ENCODE measurements at places on chromosomes 1 and 21.

GRCh38 chr1:229001467-229002011 is 266.3 kb downstream of the RHOU start:
- no peak for DNase-seq

GRCh38 chr1:177793900-177794299 is 176.0 kb downstream of the SEC16B start:
- no peak for DNase-seq

DNA sequence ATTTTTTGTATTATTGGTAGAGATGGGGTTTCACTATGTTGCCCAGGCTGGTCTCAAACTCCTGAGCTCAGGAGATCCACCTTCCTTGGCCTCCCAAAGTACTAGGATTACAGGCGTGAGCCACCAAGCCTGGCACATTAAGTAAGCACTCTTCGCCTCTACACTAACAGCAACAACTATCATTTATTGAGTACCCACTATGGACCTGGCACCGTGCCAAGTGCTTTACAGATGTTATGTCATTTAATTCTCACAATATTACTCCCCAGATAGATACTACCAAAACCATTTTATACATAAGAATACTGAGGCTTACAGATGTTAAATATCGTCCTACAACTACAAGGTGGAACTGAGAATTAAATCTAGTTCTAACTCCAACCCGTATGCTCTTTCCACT is 50.1 kb downstream of the TUT4 start:
- DNase-seq = no peak

DNA sequence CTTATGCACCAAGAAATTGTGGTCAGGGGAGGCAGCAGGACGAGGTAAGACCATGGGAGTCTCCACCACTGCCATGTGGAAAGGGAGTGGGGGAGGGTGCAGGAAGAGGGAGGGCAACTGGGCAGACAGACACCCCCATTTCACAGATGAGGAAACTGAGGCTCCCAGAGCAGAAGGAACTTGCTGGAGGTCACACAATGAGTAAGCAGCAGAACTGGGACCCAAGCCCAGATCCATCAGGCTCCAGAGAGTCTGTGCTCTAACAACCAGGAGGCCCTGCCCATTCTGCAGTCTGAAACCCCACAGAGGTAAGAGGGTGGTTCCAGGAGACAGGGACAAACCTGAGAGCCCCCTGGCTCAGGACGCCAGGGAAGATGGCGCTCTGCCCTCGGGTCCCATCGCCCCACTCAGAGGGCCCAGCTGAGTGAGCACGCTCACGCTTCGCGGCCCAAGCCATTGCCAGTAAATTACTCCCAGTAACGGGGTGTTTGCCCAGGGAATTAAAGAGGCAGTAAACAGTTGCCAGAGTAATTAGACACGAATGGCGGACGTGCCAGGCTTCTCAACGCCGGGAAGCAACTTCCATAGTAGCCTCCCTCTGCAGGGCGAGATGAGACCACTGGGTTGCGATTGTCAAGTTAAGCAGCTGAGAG is 59.2 kb downstream of the MATN1 start:
- DNase-seq = no peak

- DNase-seq = no peak
Measured at GRCh38 chr21:25557180-25557579, 50.1 kb downstream of the MRPL39 start.

DNA sequence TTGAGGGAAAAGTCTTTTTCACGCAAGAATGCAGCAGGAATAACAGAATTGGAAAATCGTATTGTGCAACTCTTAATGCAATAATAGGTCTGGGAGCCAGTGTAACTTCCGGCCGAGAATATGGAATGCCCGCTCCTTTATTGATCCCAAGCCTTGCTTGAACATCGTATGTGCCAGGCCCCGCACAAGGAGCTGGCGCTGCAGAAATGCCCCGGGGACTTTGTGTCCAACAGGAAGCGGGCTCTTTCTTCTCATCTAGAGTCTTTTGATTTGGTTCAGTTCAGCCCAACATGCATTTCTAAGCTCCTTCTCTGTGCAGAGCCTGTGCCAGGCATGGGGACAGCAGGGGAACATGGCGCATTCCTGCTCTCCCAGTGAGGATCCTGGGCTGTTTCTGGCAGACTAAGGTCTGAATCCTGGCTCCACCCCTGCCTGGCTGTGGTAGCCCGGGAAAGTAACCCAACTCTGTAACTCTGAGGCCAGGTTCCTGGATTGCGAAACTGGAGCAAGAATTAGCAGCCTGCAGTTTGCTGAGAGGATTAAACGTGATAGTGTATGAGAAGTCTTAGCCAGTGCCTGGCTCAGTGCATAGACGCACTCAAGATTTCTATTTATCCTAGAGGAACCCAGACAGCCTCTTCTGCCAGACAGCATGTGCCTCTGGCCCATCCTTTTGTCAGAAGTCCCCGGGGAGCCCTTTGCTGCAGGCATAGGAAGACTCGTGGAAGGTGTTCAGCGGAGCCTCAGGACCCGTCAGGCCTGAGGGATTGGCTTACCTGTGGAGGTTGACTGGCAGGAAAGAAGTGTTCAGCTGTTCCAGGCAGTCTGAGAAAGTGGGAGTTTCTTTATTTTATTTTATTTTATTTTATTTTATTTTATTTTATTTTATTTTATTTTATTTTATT is 987 bp upstream of the CDCP2 start:
- DNase-seq = no peak

DNA sequence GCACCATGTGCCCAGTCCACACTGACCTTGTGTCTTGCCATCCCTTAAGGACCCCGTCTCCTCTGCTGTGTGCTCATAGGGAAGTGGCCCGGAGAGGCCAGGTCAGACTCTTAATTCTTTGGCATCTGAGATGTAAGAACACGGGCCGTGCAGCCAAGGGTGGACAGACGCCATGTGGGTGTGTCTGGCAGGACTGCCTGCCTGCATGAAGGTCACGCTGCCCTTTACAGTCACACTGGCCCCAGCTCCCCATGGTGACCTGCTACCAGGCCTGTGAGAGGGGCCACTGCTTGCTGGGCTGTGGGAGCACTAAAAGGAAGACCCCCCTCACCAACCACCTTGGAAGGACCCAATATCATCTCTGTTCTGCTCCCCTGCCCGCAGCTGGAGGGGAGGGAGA is 17.7 kb downstream of the DHRS3 start:
- no peak for DNase-seq

GRCh38 chr1:61444288-61444687 is 280.7 kb downstream of the TM2D1 start:
- no peak for DNase-seq

DNA sequence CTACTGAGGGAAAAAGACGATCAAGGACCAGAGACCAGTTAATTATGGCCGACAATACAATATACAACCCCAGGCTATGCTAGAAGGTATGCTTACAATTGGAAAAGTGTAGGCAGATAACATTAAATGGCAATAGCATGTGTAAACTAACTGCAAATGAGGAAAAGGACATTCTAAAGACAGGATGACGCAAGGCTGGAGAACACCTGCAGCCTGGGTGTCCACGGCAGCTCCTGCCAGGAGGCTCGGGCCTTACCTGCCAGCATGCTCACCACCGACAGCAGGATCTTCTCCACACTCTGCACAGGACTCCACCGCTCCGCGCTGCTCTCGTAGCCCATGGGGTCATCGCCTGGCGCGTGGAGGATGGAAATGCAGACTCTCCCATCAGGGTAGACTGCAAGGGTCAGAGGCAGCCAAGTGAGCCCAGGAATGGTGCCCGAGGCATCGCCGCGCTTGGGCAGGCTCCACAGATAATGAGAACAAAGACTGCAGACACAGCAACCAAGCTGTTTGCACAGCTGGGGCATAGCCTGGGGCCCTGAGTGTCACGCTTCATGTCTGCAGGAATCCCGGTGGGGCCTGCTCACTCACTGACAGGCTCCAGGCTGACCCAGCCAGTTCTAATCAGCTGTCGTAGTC is 28.2 kb downstream of the UBE2G2 start:
- DNase-seq = no peak

- no peak for DNase-seq
Measured at GRCh38 chr1:151312411-151312810, 14.8 kb downstream of the PI4KB start.

GRCh38 chr1:72759486-72759885 is 477.1 kb upstream of the NEGR1 start:
- no peak for DNase-seq

- DNase-seq = no peak
Measured at GRCh38 chr1:220824031-220824989, 37.6 kb downstream of the MTARC1 start.

- DNase-seq = no peak
Measured at GRCh38 chr1:219587401-219587800, 25.5 kb downstream of the ZC3H11B start.

GRCh38 chr1:46362158-46362557 is 21.6 kb downstream of the NSUN4 start:
- no peak for DNase-seq

DNA sequence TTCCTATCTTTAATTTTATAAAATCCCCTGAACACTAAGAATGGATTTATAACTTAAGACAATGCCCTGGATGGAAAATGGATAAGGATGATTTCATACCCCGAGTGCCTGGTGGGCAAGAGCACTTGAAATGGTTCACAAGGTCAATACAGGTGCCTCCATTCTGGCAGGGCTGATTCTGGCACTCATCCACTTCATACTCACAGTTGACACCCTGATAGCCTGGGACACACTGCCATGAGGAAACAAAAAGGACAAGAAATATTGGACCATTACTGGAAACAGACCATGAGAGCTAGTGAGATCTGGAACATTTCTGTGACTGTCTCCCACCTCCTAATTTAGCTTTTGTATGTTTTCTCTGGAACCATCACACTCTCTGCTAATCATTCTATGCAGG is 39.1 kb upstream of the ADAM30 start:
- DNase-seq = no peak

DNA sequence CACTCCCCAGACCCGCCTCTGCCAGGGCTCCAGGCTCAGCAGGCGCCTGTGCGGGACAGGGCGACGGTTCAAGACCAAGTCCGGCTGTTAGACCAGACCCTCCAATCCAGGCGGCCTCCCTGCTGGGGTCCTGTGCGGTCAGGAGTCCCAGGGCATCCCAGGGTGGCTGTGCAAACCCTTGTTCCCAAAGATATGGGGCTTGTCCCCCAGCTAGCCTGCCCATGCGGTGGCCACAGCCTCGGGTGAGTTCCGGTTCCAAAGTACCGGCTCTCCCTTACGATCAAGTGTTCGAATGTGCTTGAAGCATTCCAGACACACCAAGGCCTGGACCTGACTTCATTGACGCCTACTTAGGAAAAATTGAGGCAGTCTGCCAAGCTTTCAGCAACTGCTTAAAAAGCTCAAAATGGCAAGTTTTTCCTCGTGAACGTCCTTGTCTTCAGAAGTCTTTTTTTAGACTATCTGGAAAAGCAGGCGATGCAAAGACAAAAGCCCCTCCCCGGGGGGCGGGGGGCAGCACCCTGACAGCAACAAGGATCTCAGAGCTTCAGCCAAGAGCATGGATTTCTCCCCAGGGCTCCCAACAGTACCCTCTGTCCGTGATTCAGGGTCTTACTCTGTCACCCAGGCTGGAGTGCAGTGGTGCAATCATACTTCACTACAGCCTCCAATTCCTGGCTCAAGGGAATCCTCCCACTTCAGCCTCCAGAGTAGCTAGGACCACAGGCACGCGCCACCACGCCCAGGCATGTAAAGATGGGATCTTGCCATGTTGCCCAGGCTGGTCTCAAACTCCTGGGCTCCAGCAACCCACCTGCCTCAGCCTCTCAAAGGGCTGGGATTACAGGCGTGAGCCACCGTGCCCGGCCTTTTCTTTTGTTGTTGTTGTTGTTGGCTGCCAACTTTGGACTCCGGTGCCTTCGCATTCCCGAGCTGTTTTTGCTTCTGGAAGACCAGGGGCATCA is 2.3 kb downstream of the FAAP20 start:
- DNase-seq = no peak

DNA sequence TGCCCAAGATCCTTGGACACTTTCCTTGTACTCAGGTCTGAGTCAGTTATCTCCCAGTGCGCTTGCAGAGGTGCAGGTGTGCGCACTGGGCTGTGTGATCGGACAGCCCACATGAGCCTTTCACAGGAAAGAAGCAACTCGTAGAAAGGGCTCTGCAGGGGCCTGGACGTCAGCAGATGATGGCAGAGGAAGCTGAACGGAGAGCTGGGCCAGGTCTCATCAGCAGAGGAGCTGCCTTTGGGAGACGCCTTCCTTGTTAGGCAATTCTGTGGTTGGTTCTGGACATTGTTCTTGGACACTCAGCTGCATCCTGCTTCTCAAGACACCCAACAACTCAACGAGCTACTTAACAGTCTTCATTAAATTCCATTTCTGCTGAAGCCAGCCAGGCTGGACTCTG is 7.5 kb upstream of the PROK1 start:
- no peak for DNase-seq
